ENCODE measurements at places on chromosomes 4 and X. TPM values are rescaled to one million over a fixed set of nuclear protein-coding genes. Genes with fewer than 3 reads are reported as not detected.

DNA sequence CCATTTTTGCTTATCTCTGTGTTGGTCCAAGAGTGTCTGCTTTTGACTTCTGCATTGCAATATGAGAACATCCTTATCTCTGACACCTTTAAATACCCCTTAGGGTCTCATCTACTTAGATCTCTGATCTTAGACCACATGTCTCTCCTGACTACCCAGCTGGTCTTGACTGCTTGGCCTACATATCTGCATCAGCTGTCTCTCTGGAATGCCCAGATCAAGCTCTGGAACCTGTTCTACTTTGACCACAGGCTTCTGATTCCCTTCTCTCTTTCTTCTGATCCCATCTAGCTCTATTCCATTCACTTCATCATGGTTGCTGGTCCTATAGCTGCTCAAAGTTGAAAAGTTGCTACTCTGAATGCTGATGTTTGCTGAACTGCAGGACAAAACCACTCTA lies 301.2 kb downstream of the MAPK10 start:
- DNase-seq = no peak

DNA sequence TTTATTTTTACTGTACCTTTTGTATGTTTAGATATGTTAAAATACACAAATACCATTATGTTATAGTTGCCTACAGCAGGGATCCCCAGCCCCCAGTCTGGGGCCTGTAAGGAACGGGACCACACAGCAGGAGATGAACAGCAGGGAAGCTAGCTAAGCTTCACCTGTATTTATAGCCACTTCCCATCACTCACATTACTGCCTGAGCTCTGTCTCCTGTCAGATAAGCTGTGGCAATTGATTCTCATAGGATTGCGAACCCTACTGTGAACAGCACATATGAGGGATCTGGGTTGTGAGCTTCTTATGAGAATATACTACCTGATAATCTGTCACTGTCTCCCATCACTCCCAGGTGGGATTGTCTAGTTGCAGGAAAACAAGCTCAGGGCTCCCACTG lies 73.9 kb downstream of the BMPR1B start:
- DNase-seq = no peak

- DNase-seq = no peak
These were observed 907.6 kb upstream of the EPHA5 start for GRCh38 chr4:66577922-66578321.

The UCP1 gene
- not detected for total RNA-seq

The RNF128 gene
- not detected for total RNA-seq

- DNase-seq = no peak
These were observed 347.2 kb upstream of the SPOCK3 start for GRCh38 chr4:167581449-167581965.

DNA sequence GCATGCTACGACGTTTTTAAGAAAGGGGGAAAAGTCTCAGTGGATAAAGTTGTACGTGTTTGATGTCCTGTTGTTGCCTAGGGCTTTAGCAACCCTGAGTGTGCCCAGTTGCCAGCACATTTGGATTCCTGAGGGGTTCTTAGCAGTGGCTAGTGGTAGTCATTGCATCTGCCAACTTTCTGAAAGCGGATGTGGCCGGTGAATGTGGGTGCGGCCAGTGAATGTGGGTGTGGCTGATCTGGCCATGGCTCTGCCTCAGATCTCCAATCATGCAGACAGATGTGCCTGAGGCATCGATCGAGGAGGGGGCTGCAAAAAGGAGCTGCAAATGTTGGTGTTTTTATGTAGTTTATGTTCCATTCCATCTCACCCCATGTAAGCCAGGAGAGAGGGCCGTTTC lies 41.5 kb upstream of the FAT1 start:
- peak; percentile 58 for DNase-seq

- no peak for DNase-seq
These were observed 5.6 kb downstream of the SH3TC1 start for GRCh38 chr4:8204576-8205227.

DNA sequence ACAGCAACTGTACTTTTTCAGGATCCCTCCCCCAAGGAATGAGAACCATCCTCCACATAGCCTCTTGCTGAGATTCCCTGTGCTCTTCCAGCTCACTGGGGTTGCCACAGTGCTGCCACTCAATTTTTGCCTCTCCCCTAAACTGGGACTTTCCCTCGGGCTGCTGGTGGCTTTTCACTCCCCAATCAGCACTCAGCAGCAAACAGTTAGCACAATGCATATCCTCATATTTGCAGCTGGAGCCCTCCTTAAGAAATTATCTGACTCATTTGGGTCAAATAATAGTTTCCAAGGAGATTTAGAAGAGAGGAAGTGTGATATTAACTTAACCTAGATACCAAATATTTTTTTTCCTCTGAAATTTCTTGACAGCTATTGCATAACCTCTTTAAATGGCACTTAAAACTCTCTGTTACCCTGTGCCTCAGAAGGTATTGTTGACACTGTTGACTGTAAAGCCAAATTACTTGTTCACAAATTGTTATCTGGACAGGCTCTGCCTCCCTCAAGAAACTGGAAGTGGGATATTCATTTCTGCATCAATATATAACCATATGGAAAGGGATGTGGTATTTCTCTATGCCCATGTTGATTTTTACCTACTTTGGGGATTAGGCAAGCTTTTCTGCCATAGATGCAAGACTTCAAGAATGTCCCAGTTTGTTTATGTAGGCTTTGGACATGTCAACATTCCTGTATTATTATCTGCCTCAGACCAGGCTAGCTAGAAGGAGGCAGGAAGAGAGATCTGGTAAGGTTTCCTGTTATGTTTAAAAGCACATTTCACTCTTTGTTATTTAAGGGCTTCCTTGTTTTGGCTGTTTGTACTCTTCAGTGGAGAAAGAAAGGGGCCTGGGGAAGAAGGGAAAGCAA lies 58.0 kb downstream of the SEPTIN11 start:
- peak; percentile 67 for DNase-seq

The CABS1 gene
- not detected for total RNA-seq

The MAGEH1 gene
- total RNA-seq = 37.2 TPM

DNA sequence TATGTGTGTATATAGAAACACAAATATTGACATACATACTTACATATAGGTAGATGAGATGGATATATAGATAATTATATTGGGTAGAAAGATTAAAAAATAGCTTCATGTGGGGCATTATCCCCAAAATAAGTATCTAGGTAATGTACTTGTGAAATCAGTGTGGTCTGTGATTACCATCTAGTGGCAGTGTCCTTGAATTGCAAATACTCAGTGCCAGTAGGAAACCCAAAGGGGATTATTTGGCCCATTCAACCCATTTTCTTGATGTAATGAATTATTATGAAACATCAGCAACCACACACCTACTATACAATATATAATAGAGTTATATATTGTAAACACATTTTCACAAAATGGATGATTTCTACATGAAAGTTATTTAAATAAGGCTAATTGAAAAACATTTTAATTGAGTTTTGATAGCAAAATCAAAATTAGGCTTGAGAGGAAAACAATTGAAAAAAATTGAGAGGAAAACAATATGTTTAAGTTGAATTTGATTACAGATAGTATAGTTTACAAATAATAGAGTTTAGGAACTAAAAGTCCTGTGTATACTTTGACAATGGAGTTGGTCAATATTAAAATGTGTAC lies 389.4 kb downstream of the GALNTL6 start:
- no peak for DNase-seq

GRCh38 chrX:19627081-19627480 lies 111.8 kb upstream of the MAP3K15 start:
- DNase-seq = no peak

- no peak for DNase-seq
These were observed 176.0 kb downstream of the MAML3 start for GRCh38 chr4:139977838-139978609.

GRCh38 chrX:66126662-66127061 lies 37.4 kb upstream of the HEPH start:
- DNase-seq = no peak

The BEX5 gene
- 5.0 TPM for total RNA-seq

DNA sequence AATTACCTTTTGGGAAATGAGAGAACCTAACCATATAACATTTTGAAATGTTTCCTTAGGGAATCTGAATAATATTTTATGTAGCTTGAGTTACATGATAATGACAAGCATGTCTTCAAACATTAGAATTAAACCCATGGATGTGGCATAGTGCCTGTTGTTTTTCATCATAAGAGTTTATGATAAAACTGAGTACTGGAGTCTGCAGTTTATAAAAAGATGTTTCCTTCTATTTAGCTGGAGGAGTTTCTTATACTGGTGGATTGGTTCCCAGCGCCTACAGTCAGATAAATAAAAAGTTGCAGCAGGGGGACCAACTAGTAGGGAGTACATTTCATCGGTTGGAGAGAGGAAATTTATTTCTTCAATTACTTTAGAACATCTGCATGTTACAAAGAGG lies 70.1 kb upstream of the PCDH18 start:
- no peak for DNase-seq

The ASMT gene
- total RNA-seq = 1.3 TPM

- DNase-seq = no peak
These were observed 10.4 kb downstream of the CASK start for GRCh38 chrX:41912923-41913322.

DNA sequence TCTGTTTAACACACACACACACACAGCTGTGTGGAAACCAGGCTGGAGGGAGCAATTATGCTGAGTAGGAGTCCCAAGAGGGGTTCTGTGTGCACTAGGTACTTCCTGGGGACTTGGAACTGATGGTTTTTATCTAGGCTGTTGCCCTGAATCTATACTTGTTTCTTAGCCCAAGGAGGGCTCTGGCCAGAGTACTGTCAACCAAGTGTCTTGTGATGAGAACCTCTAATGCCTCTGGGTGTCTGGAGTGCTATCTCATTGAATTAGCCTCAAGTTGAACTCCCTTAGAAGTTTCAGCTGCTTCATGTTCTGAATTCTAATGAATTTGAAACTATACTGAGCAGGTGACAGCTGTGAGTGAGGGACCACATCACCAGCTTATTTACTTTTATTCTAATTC lies 16.6 kb downstream of the ARHGAP24 start:
- DNase-seq = no peak

DNA sequence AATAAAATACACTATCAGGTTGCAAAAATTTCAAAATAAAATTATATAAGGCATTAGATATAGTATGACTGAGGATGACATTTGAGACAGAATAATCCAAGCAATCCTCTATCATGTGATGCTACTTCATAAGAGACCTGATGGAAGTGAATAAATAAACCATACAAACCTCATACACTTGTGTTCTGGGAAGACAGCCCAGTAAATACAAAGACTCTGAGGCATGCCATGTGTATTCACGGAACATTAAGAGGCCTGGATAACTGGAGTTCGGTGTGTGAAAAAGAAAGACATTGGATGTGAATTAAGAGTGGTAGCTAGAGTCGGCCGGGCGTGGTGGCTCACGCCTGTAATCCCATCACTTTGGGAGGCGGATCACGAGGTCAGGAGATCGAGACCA lies 364.2 kb downstream of the ADAM29 start:
- DNase-seq = no peak

DNA sequence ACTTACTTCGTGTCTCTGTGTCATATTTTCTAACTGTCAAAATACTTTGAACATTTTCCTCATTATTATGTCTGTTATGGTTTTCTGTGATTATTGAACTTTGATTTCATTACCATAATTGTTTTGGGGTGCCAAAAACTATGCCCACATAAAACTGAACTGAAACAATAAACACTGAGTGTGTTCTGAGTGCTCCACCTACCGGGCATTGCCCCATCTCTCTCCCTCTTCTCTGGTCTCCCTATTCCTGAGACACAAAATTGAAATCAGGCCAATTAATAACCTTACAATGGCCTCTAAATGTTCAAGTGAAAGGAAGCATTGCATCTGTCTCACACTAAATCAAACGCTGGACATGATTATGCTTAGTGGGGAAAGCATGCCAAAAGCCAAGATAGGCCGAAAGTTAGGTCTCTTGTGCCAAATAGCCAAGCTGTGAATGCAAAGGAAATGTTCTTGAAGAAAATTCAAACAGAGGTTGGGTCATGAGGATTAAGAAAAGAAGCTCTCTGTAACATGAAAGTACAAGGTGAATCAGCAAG lies 972.3 kb downstream of the PCDH7 start:
- no peak for DNase-seq

DNA sequence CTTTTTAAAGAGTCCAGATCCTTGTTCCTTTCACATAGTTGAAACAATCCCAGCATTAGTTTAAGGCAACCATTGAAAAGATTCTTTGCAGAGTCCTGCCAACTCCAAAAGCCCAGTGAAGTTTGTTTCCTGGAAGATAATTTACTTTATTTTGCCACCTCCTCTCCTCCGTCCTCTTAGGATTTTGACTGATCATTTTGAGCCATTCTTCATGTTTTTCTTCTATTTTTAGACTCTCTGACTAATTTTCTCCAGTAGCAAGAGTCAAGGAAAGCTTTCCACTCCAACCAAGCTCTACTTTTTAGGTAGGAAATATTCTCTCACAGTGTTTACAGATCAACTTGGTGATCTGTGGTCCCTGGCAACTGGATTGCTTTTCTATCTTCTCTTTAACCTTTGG lies 10.3 kb downstream of the NCBP2L start:
- no peak for DNase-seq

DNA sequence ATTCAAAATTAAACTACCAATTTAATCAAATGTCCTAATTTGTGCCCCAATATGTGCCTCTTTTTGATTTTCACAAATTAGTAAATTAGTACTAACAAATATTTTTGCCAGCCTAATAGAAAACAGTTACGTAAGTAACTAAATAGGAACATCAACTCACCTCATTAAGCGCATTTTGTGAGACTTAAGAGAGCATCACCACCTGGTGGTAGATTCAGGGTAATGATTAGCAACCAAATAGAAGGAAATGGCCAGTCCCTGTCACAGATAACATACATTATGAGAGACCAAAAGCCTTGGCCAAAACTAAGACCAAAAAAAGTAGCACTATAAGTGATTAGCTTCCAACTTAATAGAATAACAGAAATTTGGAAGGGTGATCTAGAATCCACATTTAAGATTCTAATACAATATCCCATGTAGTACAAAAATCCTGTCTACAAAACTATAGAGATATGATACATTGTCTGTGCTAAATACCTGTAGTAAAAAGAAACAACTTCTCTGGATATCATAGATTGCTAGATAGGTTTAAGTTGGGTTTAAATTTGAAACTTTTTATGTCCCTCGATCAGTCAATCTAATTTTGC lies 46.7 kb downstream of the C4orf46 start:
- DNase-seq = no peak

The GAGE12F gene
- total RNA-seq = not detected

GRCh38 chr4:56386091-56386490 lies 1.2 kb downstream of the AASDH start:
- no peak for DNase-seq

- DNase-seq = no peak
These were observed 10.0 kb downstream of the GPR82 start for GRCh38 chrX:41733939-41734338.

Measured in aorta (tissue), 5 donors.